Renal pelvis (tissue), 12 donors: ENCODE measurements at places on chromosomes 12 and 14.

GRCh38 chr14:28057359-28058296 is 709.0 kb upstream of the FOXG1 start:
- peak; percentile 2 for DNase-seq

DNA sequence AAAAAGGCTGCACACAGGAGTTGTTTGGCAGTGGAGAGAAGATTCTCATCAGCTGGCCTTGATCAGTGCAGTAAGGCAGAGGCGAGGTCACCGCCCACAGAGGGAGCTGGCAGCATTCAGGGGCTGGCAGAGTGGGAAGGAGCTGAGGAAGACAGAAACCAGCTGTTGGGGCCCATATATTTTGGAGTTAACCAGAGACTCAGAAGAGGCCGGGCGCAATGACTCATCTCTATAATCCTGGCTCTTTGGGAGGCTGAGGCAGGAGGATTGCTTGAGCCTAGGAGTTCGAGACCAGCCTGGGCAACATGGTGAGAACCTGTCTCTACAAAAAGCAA is 17.7 kb downstream of the SMCO2 start:
- DNase-seq, result no peak

GRCh38 chr14:103899833-103900232 is 28.4 kb upstream of the TDRD9 start:
- no peak for DNase-seq

- no peak for DNase-seq
These were observed 256.2 kb downstream of the BCL11B start for GRCh38 chr14:99015833-99016232.

DNA sequence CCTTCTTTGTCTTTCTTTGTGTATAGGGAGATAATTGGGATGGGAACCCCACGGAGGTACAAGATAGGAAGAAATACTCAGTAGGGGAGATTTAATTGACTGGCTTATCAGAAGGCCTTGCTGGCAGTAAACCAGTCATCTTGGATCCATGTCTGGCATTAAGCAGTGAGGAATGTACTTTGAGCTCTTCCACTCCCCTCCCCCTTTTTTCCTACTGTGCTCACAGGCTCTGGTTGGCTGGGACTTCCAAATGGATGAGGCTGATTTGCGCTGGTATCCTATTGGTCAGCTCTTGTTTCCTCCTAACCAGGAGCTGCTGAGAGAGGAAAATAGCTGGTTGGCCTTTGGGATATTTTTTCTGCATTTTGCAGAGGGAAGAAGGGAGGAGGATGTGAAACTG is 24.7 kb downstream of the NGDN start:
- DNase-seq, result no peak

GRCh38 chr14:33539918-33540357 is 410.9 kb downstream of the EGLN3 start:
- no peak for DNase-seq

DNA sequence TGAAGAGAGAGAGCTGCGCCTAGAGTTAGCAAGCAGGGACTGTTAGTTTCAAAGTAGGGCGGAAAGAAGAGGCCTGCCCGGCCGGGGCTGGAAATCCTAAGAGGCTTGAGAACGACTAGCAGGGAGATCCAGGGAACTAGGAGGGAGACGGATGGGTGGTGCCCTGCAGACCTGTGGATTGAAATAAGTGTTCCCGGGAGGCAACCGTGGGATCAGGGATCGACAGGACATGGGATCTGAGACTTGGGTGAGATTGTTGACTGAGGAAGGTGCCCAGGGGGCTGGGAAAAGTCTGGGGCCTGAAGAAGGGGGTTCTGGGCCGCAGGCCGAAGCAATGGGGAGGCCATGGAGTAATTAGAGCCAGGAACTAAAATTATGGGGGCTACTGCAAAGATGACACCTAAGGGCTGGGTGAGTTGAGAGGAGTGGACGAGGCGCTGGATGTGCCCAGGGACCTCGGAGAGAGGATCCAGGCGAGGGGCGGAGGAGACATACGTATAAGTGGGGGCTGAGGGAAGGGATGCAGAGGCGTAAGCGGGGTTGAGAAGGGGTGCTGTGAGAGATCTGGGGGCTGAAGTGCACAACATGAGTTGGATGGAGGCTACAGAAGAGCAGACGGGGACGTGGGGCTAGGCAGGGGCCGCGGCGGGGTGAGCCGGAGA is 635 bp downstream of the LTA4H start:
- no peak for DNase-seq

- DNase-seq, result peak; percentile 7
These were observed 137.8 kb upstream of the GSC start for GRCh38 chr14:94907626-94908261.

DNA sequence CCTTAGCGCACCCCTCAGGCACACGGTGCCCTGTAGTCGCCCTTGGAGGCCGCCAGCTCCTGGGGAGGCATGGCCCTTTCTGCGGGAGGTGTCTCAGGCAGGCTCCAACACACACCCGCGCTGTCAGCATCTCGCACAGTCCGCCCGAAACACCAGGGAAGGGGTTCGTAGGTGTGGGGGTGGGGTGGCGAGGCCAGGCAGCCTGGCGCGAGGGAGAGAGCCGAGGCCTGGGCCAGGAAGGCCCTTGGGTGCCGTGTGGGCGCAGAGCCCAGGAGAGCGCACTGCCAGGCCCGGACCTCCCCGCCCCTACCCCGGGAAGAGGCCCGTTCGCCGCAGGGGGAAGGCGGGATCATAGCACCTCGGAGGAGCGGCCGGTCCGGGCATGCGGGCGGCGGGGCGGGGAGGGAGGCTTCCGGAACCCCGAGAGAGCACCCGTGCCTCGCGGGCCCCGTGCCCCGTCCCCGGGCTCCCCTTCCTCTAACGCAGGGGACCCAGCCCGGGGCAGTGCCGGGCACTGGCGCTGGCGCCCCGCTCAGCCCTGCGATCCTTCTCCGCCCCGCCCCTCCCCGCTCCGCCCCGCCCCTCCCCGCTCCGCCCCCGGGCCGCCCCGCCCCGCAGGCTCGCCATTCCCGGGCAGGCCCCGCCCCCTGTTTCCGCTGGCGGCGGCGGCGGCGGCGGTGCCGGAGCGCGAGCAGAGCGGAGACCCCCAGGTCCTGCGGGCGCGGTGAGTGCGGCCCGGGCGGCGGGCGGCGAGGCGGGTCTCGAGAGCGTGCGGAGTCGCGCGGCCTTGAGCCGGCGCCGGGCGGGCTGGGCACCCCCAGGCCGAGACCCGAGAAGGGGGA is at the start of gene TSPAN9:
Gene TSPAN9, plus strand, starts transcription at position 650 of the 842 bp plus-strand sequence. CDS start 123,815 bp downstream, outside the sequence.
- DNase-seq, result peak; percentile 63

DNA sequence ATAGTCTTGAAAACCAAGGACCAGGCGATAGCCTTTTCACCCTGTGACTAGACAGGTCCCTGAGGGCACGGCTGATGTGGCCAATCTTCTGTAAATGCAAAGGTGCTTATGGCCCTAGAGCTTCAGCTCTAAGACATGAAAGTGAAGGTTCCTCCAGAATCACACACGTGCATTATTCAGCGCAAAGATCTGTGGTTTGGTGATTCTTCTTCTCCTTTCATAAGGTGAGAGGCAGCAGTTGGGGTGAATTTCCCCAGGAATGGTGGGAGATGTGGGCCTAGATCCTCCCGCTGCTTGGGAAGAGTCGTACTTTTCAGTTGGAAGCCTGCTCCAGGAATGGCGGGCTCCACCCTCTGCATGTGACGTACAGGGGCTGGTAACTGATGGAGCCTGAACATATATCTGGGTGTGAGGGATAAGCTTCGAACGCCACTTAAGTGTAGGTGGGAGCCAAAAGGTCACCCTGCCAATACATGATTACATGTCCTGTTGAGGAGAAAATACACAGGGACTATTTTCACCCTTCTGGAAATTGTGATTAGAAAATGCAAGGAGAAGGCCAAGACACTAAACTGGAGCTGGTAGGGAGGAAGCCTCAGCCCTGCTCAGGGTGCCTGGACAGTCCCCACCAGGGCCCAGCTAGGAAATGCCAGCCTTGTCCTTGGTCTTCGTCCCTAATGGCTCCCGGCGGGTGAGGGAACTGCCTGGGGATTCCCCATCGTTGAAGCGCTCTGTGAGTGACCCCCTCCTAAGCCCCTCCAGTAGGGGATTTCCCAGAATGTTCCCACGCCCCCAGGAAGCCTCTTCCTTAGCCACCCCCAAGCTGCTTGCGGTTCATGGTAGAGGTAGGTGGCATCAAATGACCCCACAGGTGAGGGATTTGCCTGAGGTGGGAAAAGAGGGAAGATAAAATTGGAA is 17.6 kb downstream of the BATF start:
- DNase-seq, result no peak
